ENCODE measurements at places on chromosomes 2 and 18. TPM values are rescaled to one million over a fixed set of nuclear protein-coding genes. Genes with fewer than 3 reads are reported as not detected.

Gene UNC80
- not detected for total RNA-seq

Gene ABCB11
- not detected for total RNA-seq

Gene NR4A2
- 0.13 TPM for total RNA-seq

Gene CRYBA2
- total RNA-seq: not detected

Gene TEKT4
- not detected for total RNA-seq

Gene VWC2L
- not detected for total RNA-seq

Gene KCNF1
- total RNA-seq: 0.19 TPM

Gene ANKRD62
- not detected for total RNA-seq

Gene SP140
- 0.34 TPM for total RNA-seq

Gene NDC80
- total RNA-seq: 64.1 TPM

Gene NAT8
- total RNA-seq: not detected

Gene MRPL19
- total RNA-seq: 55.6 TPM

Gene GPR75
- 0.92 TPM for total RNA-seq

Gene RBM44
- 0.34 TPM for total RNA-seq

Gene KCNG3
- total RNA-seq: not detected

Gene CCDC178
- not detected for total RNA-seq

Gene TUBB8B
- total RNA-seq: not detected

Gene ST8SIA3
- not detected for total RNA-seq

Gene EFHD1
- total RNA-seq: 0.19 TPM

Gene IL1A
- not detected for total RNA-seq

Gene REG3G
- not detected for total RNA-seq

Gene IL1F10
- total RNA-seq: not detected

Gene SCN3A
- total RNA-seq: not detected

Gene FAM124B
- total RNA-seq: not detected

Gene PLGLB2
- 1.2 TPM for total RNA-seq

Gene LRPPRC
- 71.7 TPM for total RNA-seq

Gene RAX
- total RNA-seq: not detected

Gene B4GALT6
- not detected for total RNA-seq

Gene CXXC1
- total RNA-seq: 72.9 TPM

Gene EMILIN1
- total RNA-seq: 11.0 TPM
